ENCODE measurements at places on chromosomes 12 and 14.

GRCh38 chr12:53502983-53503728, 2.1 kb downstream of the TARBP2 start:
- DNase-seq = no peak

GRCh38 chr14:90302529-90303303, 29.0 kb downstream of the NRDE2 start:
- no peak for DNase-seq

GRCh38 chr12:26919216-26919555, 18.6 kb downstream of the INTS13 start:
- DNase-seq = no peak

- DNase-seq = no peak
Observed at GRCh38 chr12:52494518-52494917, 1.5 kb upstream of the KRT6A start.

Data from activated T-cell treated with anti-CD3 and anti-CD28 coated beads for 4 hours (primary cell).